ENCODE measurements at places on chromosomes 12 and 14. TPM values are rescaled to one million over a fixed set of nuclear protein-coding genes. Genes with fewer than 3 reads are reported as not detected.

ADCY6 gene
- 96.1 TPM for polyA plus RNA-seq

FIGNL2 gene
- polyA plus RNA-seq = 3.0 TPM

ENDOU gene
- 0.34 TPM for polyA plus RNA-seq

HPD gene
- polyA plus RNA-seq = 3.5 TPM

CRACR2A gene
- polyA plus RNA-seq = 1.3 TPM

NTS gene
- 6.2 TPM for polyA plus RNA-seq

SLC24A4 gene
- polyA plus RNA-seq = 0.30 TPM

SMCO2 gene
- polyA plus RNA-seq = 0.40 TPM

KRT71 gene
- polyA plus RNA-seq = not detected

HSP90B1 gene
- 1,099 TPM for polyA plus RNA-seq

PMCH gene
- 0.39 TPM for polyA plus RNA-seq

SALL2 gene
- polyA plus RNA-seq = 67.9 TPM

OR4M1 gene
- not detected for polyA plus RNA-seq

SYT1 gene
- 22.8 TPM for polyA plus RNA-seq

ANO2 gene
- 5.2 TPM for polyA plus RNA-seq

GLIPR1L1 gene
- polyA plus RNA-seq = not detected

NEMF gene
- polyA plus RNA-seq = 77.1 TPM

KLRG1 gene
- 1.9 TPM for polyA plus RNA-seq

RNASE3 gene
- 1.5 TPM for polyA plus RNA-seq

RPL6 gene
- 2,076 TPM for polyA plus RNA-seq

KRT78 gene
- polyA plus RNA-seq = not detected

SLC6A12 gene
- 19.5 TPM for polyA plus RNA-seq

LRFN5 gene
- 13.0 TPM for polyA plus RNA-seq

TPPP2 gene
- 3.0 TPM for polyA plus RNA-seq

C2CD5 gene
- 89.5 TPM for polyA plus RNA-seq

PTPRR gene
- 0.66 TPM for polyA plus RNA-seq

RPL10L gene
- not detected for polyA plus RNA-seq

TRHDE gene
- polyA plus RNA-seq = 23.0 TPM

KRT6C gene
- polyA plus RNA-seq = not detected

RHOJ gene
- polyA plus RNA-seq = 15.8 TPM

MAPK1IP1L gene
- 124 TPM for polyA plus RNA-seq

SLC4A8 gene
- 3.2 TPM for polyA plus RNA-seq

PPFIA2 gene
- 7.0 TPM for polyA plus RNA-seq

RBM23 gene
- polyA plus RNA-seq = 120 TPM

GRIP1 gene
- polyA plus RNA-seq = 23.0 TPM

P2RX7 gene
- 0.97 TPM for polyA plus RNA-seq

RNASE7 gene
- polyA plus RNA-seq = 0.79 TPM

NRL gene
- 2.7 TPM for polyA plus RNA-seq

ANO4 gene
- 1.1 TPM for polyA plus RNA-seq

FZD10 gene
- 3.3 TPM for polyA plus RNA-seq

RDH5 gene
- polyA plus RNA-seq = 24.5 TPM

PDE3A gene
- 28.8 TPM for polyA plus RNA-seq

ZNF84 gene
- polyA plus RNA-seq = 81.9 TPM

MYF6 gene
- polyA plus RNA-seq = 0.12 TPM

SMCO3 gene
- polyA plus RNA-seq = 2.2 TPM

PPP4R4 gene
- polyA plus RNA-seq = 0.19 TPM

FAM186B gene
- polyA plus RNA-seq = 0.98 TPM

ABCD2 gene
- 0.11 TPM for polyA plus RNA-seq

PROX2 gene
- 1.2 TPM for polyA plus RNA-seq

EMP1 gene
- polyA plus RNA-seq = 114 TPM

CIT gene
- 26.7 TPM for polyA plus RNA-seq
